ENCODE measurements at places on chromosomes 16 and 17. TPM values are rescaled to one million over a fixed set of nuclear protein-coding genes. Genes with fewer than 3 reads are reported as not detected.

The KRTAP1-5 gene
- total RNA-seq: not detected

GRCh38 chr17:47239967-47240651 is 13.5 kb upstream of the ITGB3 start:
- DNase-seq: peak; percentile 89
- no peak overlapping the region for H3K4me3 ChIP-seq
- no peaks in the 10 kb centered on the region for H3K4me1 ChIP-seq

The C1QL1 gene
- total RNA-seq: not detected

DNA sequence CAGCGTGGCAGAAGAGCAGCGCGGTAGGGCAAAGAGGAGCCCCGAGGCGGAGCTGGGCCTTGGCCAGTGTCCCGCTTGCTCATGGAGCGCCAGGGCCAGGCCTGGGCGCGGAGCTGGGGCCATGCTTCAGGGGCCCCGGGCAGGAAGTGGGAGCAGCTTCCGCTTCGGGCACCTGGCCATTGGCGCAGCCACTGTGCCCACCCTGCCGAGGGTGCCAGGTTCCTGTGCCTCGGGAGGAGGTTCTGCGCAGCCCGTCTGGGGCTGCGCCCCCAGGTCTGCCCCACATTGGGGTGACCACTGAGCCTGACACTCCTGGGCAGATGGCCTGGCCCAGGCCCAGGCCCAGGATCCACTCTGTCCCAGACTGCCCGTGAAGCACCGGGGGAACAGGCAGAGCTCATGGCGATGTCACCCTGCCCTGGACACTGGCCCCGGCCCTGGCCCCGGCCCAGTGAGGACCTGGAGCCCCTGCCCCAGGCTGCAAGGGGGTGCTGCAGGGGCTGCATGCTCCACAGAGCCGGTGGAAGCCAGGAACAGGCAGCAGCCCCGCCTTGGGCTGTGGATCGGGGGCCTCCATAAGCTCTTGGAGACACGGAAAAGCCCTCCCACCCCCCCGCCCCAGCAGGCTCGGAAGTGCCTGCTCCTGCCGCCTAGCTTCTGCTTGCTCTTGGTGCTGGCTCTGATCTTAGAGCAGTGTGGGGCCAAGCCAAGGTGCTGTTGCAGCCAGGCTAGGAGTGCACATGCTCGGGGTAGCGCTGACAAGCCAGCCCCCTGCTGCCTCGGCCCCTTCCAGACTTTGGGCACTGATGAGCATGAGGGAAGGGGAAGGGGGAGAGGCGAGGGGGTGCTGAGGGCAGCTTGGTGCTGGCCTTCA is 35.9 kb upstream of the FOXJ1 start:
- H3K4me1 ChIP-seq: no peaks in the 10 kb centered on the region
- DNase-seq: no peak
- H3K4me3 ChIP-seq: no peak overlapping the region
- no peak overlapping the region for H3K27ac ChIP-seq

DNA sequence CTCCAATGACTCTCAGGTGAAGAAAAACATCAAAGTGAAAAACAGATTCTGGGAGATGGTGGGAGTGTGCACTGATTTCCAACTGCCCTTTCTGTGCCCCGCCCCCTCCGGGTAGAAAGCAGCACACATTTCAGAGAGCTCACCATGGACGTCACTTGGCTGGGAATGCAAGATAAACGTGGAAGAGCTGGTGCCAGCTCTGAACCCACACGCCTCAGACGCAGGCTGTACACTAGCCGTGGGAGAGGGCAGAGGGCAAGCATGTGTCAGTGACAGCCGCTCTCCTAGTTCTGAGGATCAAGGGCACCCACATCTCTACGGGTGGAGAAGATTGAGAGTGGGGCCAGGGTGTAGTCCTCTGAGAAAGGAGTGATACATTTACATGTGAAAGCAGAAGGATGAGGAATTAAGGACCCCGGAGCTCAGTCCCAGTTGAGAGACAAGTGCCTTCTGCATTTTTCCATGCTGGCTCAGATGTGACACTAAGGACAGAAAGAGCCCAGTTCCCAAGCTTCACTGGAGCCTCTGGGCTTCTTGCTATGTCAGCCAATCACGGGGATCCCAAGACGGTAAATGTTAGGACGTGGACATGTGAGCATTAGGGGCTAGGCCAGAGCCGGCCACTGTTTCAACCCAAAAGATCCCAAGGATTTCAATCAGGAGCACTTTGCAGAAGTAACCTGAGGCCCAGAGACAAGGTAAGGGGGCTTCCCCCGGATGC is 101.3 kb downstream of the ZFHX3 start:
- H3K27me3 ChIP-seq: no peaks in the 10 kb centered on the region
- H3K36me3 ChIP-seq: peaks cover 9% of the 10 kb centered on the region
- peak overlapping the region; percentile 74 for H3K27ac ChIP-seq
- H3K4me3 ChIP-seq: no peak overlapping the region

The TBC1D3H gene
- total RNA-seq: not detected

The UTS2R gene
- total RNA-seq: 0.22 TPM

The SCN4A gene
- 4.5 TPM for total RNA-seq

DNA sequence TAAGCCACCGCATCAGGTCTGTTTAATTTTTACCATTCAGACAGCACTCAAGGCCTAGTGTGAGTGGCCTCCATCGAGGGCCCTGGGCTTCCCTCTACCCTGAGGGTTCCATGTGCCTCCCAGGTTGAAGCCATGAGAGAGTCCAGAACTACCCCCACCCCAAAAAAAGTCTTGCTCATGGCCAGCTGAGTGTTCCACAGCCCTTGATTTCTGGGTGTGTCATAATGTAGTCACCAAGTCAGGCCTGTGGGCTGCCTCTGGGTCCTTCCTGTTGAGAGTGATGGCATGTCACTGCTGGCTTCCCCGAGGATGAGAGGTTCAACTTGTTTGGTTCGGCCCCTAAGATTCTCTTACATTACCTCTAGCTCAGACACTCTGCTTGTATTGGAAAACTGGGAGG is 100.6 kb downstream of the PITPNC1 start:
- DNase-seq: no peak
- H3K27me3 ChIP-seq: no peaks in the 10 kb centered on the region
- peak overlapping the region; percentile 59 for H3K27ac ChIP-seq
- no peaks in the 10 kb centered on the region for H3K36me3 ChIP-seq
- no peak overlapping the region for H3K4me3 ChIP-seq

GRCh38 chr17:7464081-7464480 is 15.3 kb downstream of the ZBTB4 start:
- H3K36me3 ChIP-seq: peaks cover 24% of the 10 kb centered on the region
- H3K27ac ChIP-seq: no peak overlapping the region
- no peak for DNase-seq
- no peaks in the 10 kb centered on the region for H3K27me3 ChIP-seq
- peaks cover 31% of the 10 kb centered on the region for H3K4me1 ChIP-seq

DNA sequence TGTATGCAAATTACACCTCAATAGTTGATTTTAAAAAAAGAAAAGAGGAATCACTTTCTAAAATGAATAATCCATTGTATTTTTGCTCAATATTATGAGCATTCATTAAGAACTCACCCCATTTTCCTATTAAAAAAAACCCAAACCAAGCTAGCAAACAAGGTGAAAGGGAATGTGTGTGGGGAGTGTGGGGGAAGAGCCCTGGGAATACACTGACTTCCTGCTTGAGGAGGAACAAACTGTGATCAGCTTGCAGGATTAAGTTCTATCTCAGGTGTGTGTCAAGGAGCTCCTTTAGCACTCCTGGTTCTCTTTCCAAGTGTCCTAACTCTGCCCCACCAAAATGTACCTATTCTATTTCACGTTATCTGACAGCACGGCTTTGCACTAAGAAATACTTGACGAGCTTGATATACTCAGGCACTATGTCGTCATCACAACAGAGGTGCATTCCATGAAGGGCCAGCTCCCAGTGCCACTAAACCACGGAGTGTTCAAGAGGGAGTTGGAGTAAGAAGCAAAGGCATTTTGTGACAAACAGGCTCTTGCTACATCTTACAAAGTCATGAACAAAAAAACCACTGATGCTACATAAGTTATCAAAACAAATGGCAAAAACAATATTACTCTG is 73.2 kb downstream of the MYH10 start:
- H3K4me1 ChIP-seq: no peaks in the 10 kb centered on the region
- H3K4me3 ChIP-seq: no peak overlapping the region
- H3K27ac ChIP-seq: no peak overlapping the region
- H3K27me3 ChIP-seq: no peaks in the 10 kb centered on the region
- DNase-seq: no peak

The PSMC5 gene
- total RNA-seq: 81.3 TPM

The MPHOSPH6 gene
- total RNA-seq: 39.0 TPM

DNA sequence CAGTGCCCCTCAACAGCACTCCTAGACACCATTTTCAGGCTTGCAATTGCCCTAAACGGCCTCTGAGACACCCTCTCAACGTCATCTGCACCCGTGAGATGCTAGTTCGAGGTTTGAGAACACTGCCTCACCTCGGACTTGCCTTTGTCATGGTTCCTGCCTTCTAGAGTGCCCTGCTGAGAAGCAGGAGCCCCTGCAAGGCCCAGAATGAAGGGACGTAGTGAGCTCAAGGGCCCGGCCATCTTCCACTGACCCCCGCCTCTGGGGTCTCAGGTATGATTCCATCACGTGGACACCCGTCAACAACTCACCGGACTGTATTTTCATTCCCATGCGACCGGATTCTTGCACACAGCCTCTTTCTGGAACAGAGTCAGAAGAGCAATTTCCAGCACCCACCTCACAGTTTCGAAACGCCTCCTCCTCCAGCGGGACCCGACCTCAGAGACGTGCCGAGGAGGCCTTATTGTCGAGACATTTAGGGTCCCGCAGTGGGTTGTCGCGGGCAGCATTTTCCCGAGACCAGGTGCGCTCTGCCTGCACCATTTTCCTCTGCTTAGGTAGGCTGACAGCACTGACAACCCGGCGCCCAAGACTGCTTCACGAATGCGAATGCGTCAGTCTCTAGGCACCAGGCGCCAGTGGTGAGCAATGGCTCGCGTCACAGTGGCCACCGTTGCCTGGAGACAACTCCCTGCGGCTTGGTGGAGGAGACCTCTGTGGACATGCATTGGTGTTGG is 999.9 kb downstream of the KCNJ18 start:
- no peak overlapping the region for H3K27ac ChIP-seq
- no peaks in the 10 kb centered on the region for H3K27me3 ChIP-seq
- no peak overlapping the region for H3K4me3 ChIP-seq
- no peaks in the 10 kb centered on the region for H3K4me1 ChIP-seq
- H3K36me3 ChIP-seq: no peaks in the 10 kb centered on the region
- DNase-seq: no peak

DNA sequence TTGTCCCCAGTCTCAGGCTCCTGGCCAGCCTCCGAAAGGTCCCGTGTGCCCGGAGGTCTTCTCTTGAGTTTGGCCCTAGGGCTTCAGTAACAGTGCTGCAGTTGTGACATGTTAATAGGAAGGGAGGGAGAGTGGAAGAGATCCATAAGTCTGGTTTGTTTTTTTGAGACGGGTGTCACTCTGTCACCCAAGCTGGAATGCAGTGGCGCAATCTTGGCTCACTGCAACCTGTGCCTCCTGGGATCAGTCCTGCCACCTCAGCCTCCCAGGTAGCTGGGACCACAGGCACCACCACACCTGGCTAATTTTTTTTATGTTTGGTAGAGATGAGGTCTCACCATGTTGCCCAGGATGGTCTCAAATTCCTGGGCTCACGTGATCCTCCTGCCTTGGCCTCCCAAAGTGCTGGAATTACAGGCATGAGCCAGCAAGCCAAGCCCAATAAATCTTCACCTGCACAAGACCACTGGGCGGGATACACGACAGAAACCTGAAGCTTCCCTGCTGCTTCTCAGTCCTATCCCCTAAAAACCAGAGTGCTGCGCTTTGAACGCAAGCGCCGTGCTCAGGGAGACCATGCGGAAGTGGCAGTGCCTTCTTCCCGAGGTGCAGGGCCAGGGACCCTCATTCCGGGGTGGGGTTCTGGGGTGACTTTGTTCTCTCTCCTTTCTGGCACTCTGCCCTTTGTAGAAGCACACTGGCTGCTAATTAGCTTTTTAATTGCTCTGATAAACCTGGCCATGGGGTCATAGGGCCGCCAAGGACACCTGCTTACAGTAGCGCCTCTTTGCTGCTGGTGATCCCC is 10.9 kb downstream of the TRAF7 start:
- no peak overlapping the region for H3K4me3 ChIP-seq
- H3K4me1 ChIP-seq: no peaks in the 10 kb centered on the region
- DNase-seq: no peak
- no peaks in the 10 kb centered on the region for H3K36me3 ChIP-seq
- H3K27me3 ChIP-seq: no peaks in the 10 kb centered on the region
- H3K27ac ChIP-seq: no peak overlapping the region

GRCh38 chr16:13300066-13300840 is 398.9 kb downstream of the SHISA9 start:
- H3K27ac ChIP-seq: no peak overlapping the region
- H3K4me1 ChIP-seq: no peaks in the 10 kb centered on the region
- DNase-seq: peak; percentile 2
- H3K4me3 ChIP-seq: no peak overlapping the region

The BEAN1 gene
- 0.54 TPM for total RNA-seq

DNA sequence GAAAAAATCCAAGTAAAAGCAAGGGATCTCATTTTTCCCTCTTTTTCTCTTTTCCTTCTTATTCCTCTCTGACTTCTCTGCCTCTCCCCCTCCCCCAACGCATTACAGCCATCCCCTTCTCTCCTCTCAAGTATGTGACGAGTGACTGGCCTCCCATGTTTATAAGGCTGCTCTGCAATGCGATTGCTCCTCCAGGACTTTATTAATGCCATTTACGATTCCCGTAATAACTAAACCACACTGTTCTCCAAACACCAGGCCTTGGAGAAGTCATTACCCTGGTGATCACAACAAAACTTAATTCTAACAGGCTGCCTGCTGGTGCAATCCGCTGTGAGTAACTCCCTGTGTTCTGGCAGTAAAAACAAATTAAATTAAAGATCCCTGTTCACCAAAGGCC is 88.8 kb downstream of the HS3ST3B1 start:
- H3K4me1 ChIP-seq: no peaks in the 10 kb centered on the region
- H3K4me3 ChIP-seq: no peak overlapping the region

- H3K27me3 ChIP-seq: no peaks in the 10 kb centered on the region
- no peak overlapping the region for H3K27ac ChIP-seq
Observed at GRCh38 chr17:72145962-72146361, 25.1 kb downstream of the SOX9 start.

The NTN3 gene
- total RNA-seq: not detected

GRCh38 chr16:2204416-2205103 is 694 bp upstream of the MLST8 start:
- peaks cover 20% of the 10 kb centered on the region for H3K36me3 ChIP-seq
- peaks cover 12% of the 10 kb centered on the region for H3K4me1 ChIP-seq
- no peaks in the 10 kb centered on the region for H3K27me3 ChIP-seq
- DNase-seq: no peak
- peak overlapping the region; percentile 99 for H3K27ac ChIP-seq

GRCh38 chr16:1469693-1470201 is 5.1 kb downstream of the CLCN7 start:
- no peak overlapping the region for H3K4me3 ChIP-seq
- H3K27ac ChIP-seq: no peak overlapping the region
- H3K27me3 ChIP-seq: no peaks in the 10 kb centered on the region
- DNase-seq: no peak
- H3K4me1 ChIP-seq: peaks cover 10% of the 10 kb centered on the region

The SMTNL2 gene
- total RNA-seq: 0.81 TPM

GRCh38 chr16:70646260-70647241 is at the start of gene IL34:
IL34 (plus strand) TSS chr16:70646559; CDS start chr16:70646948, 389 bp downstream.
- no peaks in the 10 kb centered on the region for H3K36me3 ChIP-seq
- H3K4me3 ChIP-seq: no peak within 1 kb of the TSS
- DNase-seq: no peak
- no peak within 1 kb of the TSS for H3K27ac ChIP-seq

The PHOSPHO1 gene
- not detected for total RNA-seq
